Psoas muscle (tissue), 8 donors: ENCODE measurements at places on chromosomes 5 and 9.

DNA sequence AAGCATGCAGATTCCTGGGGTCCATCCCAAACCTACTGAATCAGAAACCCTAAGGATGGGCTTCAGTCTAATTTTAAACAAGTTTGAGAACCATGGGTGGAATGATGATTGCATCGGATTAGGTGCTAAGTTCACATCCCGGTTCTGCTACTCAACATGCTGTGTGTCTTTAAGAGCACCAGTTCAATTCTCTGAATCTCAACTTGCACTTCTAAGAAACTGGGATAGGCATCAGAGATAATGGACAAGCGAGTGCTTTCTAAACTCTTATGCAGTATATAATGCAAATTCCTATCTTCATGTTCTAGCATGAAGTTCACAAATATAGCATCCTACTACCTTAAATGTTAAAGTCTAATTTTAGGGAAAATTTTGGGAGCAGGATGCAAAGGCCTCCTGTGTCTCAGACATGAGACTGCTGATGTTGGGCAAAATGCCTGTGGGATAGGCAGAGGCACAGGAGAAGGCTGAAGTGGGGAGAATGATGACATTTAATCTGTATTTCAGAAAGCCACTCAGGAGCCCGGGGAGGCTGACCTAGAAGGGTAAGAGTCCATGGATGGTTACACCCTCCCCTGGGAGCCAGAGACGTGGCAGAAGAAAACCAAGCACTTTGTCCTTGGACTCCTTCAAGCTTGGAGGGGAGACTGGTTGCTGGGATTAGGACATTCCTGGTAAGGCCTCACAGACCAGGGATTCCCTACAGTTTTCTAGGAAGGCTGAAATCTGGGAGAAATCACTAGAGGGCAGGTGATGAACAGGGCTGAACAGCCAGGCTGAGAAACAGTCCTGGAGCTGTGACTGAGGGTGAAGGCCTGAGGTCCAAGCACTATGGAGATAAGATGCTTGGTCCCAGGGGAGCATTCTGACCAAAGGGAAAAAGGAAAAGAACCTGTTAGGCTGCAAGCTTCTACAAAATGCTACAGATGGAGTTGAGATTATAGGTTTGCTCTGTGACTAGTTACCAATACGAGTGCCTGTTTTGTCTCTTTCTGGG is 311.9 kb upstream of the PANK3 start:
- no peak for DNase-seq

- no peak for DNase-seq
Measured at GRCh38 chr5:172528440-172528839, 74.1 kb upstream of the SH3PXD2B start.

DNA sequence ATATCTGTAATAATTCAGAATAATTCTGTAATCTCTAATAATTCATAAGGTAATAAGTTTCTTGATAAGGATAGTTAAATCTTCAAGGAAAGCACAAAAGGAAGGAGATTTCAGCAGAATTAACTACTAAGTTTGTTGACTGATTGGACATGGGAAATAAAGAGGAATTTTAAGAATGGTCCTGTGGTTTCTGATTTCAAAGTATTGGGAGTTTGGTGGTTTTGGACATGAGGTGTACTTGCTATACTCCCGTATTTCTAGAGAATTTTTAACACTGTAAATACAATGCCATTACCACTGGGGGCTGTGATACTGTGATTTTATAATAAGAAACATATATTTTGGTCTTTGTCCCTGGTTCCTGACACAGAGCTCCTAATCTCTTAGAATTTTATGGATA is 123.9 kb downstream of the UNC13B start:
- DNase-seq = no peak

DNA sequence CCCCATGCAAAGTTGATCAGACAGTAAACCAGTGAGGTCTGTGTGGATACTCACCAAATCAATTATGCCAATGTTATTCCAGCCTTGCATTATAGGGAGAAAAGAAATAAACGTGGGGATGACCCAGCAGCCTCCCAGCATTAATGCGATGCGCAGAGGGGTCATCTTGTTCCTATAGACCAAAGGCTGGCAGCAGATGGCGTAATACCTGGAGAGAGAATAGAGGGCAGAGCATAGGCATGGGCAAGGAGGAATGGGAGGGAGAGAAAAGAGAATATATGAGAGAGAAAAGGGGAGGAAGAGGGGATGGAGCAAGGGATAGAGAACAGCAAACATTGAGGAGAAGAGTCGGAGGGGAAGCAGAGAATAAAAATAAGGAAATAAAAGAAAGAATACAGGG is 131.2 kb downstream of the HTR4 start:
- DNase-seq = no peak

DNA sequence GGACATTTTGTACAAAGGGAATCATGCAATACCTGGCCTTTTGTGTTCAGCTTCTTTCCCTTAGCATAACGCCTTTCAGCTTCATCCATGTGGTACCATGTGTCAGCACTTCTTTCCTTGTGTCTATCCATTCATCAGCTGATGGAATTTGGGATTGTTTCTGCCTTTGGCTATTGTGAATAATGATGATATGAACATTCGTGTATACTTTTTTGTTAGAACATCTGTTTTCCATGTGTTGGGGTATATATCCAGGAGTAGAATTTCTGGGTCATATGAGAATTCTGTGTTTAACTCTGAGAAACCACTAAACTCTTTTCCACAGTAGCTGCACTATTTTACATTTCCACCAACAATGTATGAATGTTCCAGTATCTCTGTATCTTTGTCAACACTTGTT is 14.8 kb upstream of the PRRC2B start:
- no peak for DNase-seq

- no peak for DNase-seq
Measured at GRCh38 chr5:102826629-102827028, 71.5 kb downstream of the PAM start.

- no peak for DNase-seq
Measured at GRCh38 chr5:170248172-170248930, 15.6 kb downstream of the C5orf58 start.

DNA sequence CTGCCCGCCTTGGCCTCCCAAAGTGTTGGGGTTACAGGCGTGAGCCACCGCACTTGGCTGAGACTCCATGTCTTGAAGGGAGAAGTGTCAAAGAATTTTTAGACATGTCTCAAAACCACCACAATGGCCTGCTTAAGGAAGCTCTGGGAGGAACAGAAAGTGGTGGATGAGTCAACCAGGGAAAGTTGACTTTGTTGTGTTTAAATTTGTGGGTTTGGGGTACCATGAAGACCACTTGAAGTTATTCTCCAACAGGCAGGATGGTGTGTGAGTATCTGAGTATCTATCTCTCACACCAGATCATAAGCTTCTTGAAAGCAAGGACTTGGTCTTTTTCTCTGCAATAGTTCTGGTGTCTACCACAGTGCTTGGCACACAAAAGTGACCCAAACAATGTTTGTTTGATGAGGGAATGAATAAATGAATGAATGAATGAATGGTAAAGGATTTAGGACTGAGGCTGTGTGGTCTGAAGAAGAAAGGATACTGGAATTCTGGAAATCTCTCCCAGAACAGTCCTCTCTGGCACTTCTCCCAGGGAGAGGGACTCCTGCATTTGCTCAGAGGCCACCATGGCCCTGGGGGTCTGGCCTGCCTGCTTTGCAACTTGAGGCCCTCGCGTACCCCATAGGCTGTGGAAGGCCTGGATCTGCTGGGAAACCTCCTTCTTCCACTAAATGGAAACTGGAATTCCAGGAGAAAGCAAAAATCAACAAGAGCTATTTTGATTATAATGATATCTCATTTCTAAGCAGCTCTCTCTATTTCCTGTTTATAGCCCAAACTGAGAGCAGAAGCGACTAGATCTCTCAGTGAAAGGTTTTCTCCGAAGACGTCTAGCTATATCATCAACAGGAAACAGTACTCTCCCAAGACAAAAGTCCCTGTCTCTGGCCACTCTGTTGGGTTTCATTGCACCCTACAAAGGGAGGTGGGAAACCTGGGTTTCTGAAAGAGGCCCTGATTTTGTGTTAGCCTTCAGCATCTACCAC is 187.9 kb downstream of the PALM2AKAP2 start:
- no peak for DNase-seq

GRCh38 chr9:91421971-91422757 is 1.5 kb downstream of the NFIL3 start:
- no peak for DNase-seq

- DNase-seq = no peak
Measured at GRCh38 chr5:158514319-158514985, 585.3 kb downstream of the EBF1 start.

GRCh38 chr5:42898760-42899159 is 87.1 kb upstream of the SELENOP start:
- DNase-seq = no peak

DNA sequence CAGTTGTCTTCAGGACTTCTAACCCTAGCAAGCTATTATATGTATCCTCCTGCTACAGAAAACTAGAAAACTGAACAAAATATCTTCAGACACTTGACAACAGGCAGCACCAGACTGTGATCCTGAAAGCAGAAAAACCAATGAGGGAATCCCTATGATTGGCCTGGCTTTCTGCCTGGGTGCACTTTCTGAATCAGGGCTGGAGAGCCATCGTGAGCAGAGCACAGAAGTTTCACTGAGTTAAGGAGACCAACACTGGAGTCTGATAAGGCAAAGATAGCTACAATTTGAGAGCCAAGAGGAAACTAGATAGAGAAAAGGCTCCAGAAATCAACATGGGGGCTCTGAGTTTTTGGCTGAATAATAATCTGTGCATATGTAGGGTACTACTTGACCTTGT is 106.5 kb downstream of the FANCC start:
- no peak for DNase-seq

- no peak for DNase-seq
Measured at GRCh38 chr5:125463466-125464092, 717.1 kb upstream of the ZNF608 start.

- no peak for DNase-seq
Measured at GRCh38 chr5:158079097-158079496, 220.2 kb upstream of the CLINT1 start.

DNA sequence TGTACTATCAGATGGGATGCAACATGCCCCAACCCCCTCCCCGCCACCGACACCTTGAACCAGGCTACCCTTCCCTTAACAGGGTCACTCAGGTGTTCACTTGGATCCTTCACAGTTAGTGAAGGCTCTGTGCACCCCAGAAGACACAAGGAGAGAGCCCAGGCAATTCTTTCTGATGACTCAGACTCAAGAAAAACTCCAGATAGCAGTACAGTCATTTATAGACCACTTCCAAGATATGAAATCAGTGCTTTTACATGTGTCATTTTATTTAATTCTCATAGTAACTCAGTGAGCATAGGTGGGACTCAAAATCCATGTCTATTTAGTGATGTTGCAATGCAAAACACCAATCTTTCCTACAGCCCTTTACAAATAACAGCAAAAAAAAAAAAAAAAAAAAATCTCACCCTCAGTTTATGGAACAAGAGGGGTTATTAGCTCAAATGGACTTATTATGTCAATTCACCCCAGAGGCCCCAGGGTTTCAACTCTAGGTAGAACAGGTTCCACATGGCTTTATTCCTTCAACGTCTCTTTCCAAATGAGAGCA is 71.9 kb downstream of the FOXD1 start:
- no peak for DNase-seq

- peak; percentile 47 for DNase-seq
Measured at GRCh38 chr5:37777432-37778130, 62.3 kb downstream of the GDNF start.

GRCh38 chr5:1538741-1539392 is 15.1 kb upstream of the LPCAT1 start:
- DNase-seq = no peak

GRCh38 chr5:95836544-95836943 is 14.0 kb upstream of the GLRX start:
- no peak for DNase-seq

GRCh38 chr9:79286992-79287707 is 284.6 kb upstream of the TLE4 start:
- no peak for DNase-seq

- no peak for DNase-seq
Measured at GRCh38 chr5:4907571-4907970, 232.6 kb upstream of the ADAMTS16 start.

DNA sequence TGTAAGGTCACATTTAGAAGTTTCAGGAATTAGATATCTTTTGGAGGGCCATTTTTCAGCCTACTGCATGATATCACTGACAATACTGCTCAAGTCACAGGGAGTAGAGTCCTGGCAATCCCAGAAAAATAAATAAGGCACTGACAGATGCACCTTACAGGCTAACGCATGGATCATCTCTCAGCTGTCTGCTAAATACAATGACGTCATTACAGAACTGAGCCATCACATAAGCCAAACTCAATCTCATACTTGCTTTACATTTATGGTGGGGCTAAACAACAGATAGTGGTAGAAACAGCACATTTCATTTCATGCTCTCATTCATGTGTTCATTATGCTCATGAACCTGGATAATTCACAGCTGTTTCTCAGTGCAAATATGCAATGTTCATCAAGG is 243.7 kb downstream of the SEMA5A start:
- no peak for DNase-seq

GRCh38 chr5:147818290-147818689 is 13.2 kb downstream of the SPINK1 start:
- no peak for DNase-seq

DNA sequence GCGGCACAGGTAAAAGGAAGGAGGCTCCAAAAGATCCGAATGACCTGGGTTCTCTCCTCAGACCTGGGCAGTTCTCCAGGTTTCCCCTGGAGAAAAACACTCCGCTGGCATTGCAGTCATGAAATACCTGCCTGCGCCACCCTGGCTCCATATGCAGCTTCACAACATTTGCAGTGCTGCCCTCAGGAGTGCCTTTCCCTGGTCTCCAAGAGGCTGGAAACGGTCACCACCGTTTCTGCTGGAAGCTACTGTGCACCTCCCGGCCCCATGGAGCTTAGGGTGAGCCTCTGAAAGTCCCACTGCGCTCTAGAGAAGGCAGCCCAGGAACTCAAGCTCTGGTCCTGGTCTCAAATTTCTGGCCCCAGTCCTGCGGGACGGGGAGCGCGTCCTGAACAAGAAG is 670 bp downstream of the UGT3A1 start:
- DNase-seq = no peak

GRCh38 chr5:176854164-176854563 is 43.8 kb downstream of the UNC5A start:
- no peak for DNase-seq

DNA sequence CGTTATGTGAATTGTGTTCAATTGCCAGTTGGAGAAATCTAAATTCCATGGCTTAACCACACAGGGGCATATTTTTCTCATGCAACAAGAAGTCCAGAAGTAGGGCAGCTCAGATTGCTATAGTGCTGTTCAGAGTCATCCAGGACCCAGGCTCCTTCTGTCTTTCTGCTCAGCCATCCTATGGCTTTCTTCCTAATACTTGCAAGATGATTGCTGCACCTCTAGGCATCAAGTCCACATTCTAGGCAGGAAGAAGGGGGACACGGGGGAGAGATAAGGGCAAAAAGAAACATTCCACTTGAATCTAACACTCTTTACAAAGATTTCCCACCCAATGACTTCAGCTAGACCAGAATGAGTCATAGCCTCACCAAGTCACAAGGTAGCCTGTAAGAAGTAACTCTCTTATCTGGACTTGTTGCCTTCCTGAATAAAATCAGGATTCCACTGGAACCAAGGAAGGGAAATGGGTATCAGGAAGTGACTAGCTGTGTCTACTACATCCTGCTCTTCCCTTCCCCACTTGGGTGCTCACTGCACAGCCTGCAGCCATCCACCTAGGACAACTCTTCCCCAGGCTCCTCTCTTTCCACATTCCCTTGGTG is 5.3 kb downstream of the ERAP2 start:
- no peak for DNase-seq

GRCh38 chr9:69798744-69799143 is 21.9 kb upstream of the CFAP95 start:
- no peak for DNase-seq
